Stimulated activated CD4-positive, alpha-beta T cell treated with anti-CD3 and anti-CD28 coated beads, Interleukin-2, amount 100 ng/mL, for 24 hours (primary cell): ENCODE measurements at places on chromosomes 5 and 9.

GRCh38 chr9:113650207-113651131, 186.9 kb downstream of the RGS3 start:
- DNase-seq = no peak

DNA sequence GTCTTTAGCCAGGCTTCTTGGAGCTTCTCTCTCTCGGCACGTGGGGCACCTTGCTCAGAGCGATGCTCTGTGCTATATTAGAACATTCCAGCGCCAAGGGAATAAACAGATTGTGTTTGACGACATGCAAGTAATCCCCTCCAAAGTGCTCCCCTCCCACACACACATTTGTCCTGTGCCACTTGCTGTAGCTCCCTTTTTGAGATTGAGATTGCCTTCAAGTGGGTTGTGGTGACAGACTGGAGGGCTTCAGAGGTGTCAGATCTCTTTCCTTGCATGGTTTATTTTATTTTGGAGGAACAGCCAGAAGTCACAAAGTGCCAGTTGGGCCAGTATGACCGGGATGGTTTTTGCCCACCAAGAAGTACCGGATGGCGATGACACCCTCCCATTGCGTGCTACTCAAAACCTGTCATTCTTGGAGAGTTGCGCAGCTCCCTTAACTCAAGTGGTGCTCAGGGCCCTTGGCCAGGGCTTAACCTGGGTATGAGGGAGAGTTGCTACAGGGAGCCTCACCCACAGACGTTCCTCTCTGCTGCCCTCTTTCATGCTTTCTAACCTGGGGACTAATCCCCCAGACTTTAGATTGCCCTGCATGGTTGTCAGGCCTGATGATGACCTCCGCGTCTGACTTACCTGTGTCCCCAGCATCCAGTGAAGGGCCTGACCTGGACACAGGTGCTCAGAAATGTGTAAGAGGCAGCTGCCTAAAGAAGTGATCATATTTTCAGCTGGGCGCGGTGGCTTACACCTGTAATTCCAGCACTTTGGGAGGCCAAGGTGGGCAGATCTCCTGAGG, 18.8 kb upstream of the RPL26L1 start:
- DNase-seq = no peak

DNA sequence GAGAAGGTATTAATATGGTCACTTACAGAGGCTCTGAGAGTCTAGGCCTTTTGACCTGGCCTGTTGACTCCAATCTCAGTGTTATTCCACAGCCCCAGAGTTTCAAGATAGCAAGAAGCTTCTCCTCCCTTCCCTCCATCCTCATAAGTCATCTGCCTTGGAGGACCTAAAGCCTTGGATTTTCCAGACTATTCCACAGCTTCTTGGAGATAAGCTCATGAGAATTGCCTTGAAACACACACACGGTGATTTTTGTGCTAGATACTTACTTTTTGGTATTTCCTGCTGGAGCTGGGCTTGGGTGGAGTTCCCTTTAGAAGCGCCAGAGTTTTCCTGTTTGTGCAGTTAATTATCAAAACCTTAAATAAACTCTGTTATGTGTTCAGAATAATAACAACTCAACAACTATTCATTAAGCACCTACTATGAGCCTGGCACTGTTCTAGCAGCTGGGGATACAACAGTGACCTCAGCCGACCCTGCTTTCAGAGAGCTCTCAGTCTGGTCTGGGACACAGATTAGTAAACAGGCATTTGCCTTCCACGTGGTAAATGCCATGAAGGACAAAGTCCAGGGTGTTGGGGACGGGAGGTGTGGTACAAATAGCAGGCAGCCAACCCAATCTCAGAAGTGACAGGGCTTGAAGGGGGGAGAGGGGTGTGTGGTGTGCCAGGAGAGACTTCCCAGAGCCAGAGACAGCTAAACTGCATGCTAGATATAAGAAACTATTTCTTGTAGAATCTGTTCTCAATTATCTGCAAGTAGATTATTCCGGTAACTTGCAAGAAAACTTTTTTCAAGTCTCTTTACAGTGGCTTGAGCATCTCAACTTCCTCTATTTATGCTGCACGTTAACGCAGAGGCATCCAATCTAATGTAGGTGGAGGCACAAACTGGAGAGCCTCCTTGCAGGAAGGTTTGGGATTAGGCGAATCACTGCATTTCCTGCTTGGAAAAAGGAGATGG, 55.9 kb upstream of the KLF9 start:
- no peak for DNase-seq

GRCh38 chr5:14204011-14204670, 61.0 kb downstream of the TRIO start:
- DNase-seq = no peak

GRCh38 chr9:127128341-127129072, 6.1 kb upstream of the ANGPTL2 start:
- DNase-seq = no peak

GRCh38 chr5:132775476-132775961, 1.5 kb downstream of the SEPTIN8 start:
- DNase-seq = no peak

DNA sequence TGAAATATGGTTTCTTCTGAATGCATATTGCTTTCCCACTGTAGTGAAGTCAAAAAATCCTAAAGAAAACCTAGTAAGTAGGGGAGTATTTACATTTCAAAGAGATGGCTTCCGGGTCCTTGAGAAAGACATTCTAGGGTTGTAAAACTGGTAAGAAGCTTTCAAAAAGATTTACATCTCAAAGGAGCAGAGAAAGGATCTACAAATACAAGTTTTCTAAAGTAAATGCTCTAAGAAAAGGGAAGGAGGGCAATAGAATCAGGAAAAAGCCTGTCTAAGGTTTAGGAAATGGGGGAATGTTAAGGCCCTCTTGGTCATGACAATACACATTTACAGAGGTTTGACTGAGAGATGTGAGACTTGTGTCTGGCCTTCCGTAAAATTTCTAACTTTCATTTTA, 16.7 kb upstream of the TRPC7 start:
- no peak for DNase-seq

- no peak for DNase-seq
Observed at GRCh38 chr9:25891527-25891926, 213.3 kb upstream of the TUSC1 start.

DNA sequence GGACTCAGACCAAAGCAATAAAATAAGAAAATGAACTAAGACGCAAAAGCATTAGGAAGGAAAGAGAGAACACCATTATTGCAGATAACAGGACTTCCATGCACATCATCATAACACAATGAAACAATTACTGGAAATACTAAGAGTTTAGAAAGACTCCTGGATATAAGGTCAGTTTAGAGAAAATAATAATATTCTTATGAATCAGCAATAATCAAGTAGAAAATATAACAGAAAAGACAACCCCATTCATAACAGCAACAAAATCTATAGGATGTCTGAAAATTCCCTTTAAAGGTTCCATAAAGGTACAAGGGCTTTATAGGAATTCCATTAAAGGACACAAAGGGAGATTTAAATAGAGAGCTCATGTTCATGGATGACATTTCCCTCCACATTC, 73.0 kb downstream of the SPTLC1 start:
- no peak for DNase-seq

DNA sequence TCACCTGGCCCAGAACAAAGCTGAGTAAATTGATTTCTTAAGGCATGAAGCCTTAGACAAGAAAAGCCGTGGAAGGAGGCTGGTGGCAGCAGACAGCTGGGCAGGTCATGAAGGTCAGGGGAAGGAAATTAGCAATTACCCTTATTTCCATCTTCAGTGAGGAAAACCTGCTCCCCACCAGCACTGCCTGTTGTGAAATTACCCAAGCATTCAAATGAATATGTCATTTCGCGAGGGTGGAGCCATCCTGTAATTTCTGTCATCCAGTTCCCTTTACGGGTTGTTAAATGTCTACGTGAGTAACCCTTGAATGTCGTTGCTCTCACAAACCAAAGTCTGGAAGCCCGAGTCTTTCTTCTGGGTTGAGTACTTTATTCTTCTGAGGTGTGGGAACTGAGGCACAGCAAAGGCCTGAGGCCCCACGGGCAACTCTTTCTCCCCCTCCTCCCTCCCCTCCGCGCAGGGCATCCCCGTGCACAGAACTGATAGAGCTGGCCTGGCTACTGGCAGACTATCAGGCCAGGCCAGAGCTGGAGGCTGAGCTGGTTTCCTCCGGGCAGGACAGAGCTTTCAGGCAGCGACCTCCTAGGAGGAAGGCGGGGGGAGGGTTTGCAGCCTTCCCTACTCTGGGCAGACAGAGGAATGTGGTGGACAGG, 22.0 kb upstream of the AK3 start:
- DNase-seq = no peak

DNA sequence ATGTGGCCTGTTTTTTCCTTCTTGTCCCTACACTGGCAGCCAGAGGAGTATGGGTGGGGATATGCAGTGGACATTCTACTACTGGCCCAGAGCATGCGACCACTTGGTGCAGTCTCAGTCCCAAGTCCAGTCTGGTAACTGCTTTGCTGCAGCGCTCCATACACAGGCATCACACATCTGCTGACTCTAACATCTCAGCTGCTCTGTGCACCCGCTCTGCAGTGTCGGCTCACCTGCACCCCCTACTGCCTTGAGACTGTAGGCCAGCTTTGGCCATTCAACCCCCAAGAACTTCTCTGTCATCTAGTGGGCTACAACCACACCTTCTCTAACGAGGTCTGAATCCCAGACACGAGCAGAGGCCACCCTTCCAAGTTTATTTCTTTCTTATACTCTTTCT, 46.4 kb upstream of the SLCO6A1 start:
- DNase-seq = no peak
